ENCODE measurements at places on chromosomes 16 and 17.

- DNase-seq, result no peak
Observed at GRCh38 chr16:83895942-83896341, 3.0 kb upstream of the MLYCD start.

- no peak for DNase-seq
Observed at GRCh38 chr17:42797067-42798007, 1.2 kb downstream of the COA3 start.

DNA sequence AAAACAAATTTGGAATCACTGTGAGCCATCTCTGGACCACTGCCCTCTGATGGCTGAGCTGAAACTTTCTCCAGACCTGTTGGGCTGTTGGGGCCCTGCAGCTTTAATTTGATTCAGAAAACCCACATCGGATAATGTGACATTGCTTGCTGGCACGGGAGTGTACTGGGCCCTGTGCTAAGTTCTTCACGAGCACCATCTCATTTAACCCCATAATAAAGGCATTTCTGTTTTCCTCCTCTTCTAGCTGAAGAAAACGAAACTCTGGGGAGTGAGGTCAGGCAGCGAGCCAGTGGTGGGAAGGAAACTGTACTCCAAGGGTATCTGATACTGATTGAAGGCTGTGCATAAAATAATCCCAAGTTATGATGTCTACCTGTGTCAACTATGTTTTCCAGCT lies 34.5 kb upstream of the TNRC6A start:
- DNase-seq, result no peak

GRCh38 chr16:80683646-80684045 lies 120.8 kb downstream of the CDYL2 start:
- no peak for DNase-seq

- no peak for DNase-seq
Observed at GRCh38 chr17:15882777-15883176, 62.2 kb upstream of the ADORA2B start.

- no peak for DNase-seq
Observed at GRCh38 chr16:72426386-72426785, 254.4 kb upstream of the PMFBP1 start.

GRCh38 chr16:49346459-49346858 lies 27.1 kb upstream of the C16orf78 start:
- DNase-seq, result no peak

GRCh38 chr17:53635444-53635843 lies 187.3 kb upstream of the KIF2B start:
- no peak for DNase-seq

- no peak for DNase-seq
Observed at GRCh38 chr16:85878407-85878806, 20.6 kb upstream of the IRF8 start.

DNA sequence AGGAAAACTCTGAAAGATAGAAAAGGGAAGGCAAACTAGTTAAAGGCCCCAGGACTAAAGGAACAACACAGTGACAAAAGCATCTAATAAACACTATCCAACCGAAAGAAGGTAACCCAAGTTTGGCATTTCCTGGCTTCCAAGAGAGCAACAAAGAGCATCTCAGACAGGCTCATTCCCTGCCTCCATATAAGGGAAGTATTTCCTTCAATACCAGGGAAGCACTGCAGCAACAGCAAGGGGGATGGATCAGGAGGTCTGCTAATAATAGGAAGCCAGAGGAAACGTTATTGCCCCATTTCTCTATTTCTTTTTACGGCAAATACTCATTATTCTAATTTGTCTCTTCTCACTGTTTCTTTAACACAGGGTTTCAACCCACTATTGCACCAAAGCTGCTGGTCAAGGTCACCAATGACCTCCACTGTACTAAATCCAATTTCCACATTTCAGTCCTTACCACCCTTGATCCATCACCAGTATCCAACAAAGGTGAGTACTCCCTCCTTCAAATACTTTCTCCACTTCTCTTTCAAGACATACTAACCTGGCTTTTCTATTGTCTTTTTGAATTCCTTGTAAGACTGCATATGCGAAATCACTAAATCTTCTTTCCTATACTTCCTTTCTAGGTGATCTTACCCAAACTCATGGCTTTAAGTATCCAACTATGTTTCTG lies 86.1 kb downstream of the KANSL1 start:
- DNase-seq, result no peak

- DNase-seq, result no peak
Observed at GRCh38 chr16:89344846-89345611, 127.5 kb downstream of the ZNF778 start.

- DNase-seq, result no peak
Observed at GRCh38 chr16:47667956-47668355, 206.8 kb downstream of the PHKB start.

- no peak for DNase-seq
Observed at GRCh38 chr16:52529226-52529625, 17.7 kb downstream of the TOX3 start.

GRCh38 chr17:43316522-43317142 lies 82.2 kb upstream of the ARL4D start:
- no peak for DNase-seq

DNA sequence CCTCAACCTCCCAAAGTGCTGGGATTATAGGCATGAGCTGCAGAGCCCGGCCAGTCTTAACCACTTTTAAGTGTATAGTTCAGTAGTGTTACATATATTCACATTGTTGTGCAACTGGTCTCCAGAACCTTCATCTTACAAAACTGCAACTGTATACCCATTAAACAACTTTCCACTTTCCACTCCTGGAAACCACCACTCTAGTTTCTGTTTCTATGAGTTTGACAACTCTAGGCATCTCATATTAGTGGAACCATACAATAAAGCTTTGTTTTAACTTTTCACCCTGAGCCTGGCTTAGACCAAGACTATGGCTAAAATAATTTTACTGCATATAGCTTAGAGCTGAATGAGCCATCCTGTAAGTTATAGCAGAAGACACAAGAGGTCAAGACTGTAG lies 108.0 kb upstream of the GOT2 start:
- DNase-seq, result no peak

- DNase-seq, result no peak
Observed at GRCh38 chr16:48609652-48610029, 339 bp downstream of the N4BP1 start.

GRCh38 chr16:5615868-5616642 lies 518.5 kb upstream of the EEF2KMT start:
- no peak for DNase-seq

DNA sequence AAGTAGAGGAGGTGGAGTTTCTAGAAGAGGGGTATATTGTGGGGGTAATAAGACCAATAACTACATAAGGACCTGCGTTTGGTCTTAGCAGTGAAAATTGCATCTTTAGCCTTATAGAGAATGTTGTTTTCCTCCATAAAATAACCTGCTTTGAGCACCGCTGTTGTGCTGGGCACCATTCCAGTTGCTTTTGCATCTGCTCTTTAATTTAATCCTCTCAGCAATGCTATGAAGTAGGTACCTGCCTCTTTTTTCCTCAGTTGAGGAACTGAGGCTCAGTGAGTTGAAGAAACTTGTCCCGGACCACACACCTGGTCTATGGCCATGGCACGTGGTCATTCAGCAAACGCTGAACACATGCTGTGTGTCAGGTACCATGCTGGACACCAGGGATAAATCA lies 238.1 kb downstream of the MSI2 start:
- DNase-seq, result no peak

DNA sequence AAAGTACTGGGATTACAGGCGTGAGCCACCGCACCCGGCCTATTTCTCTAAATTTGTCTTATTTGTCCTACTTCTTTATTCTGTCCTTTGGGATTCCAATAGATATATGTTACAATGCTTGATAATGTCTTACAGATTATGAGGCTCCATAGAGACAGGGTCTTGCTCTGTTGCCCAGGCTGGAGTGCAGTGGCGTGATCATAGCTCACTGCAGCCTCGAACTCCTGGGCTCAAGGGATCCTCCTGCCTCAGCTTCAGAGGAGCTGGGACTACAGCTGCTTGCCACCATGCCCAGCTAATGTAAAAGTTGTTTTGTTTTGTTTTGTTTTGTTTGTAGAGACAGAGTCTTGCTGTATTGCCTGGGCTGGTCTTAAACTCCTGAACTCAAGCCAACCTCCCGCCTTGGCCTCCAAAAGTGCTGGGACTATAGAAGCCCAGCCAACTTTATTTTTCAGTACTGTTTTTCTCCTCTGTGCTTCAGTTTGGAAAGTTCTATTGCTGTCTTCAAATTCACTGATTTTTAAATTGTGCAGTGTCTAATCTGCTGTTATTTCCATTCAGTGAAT lies 10.3 kb downstream of the ANKRD13B start:
- no peak for DNase-seq

All from AG04449 (cell line).